ENCODE measurements at places on chromosomes 7 and 10.

GRCh38 chr10:103737735-103738367 lies 117.5 kb downstream of the SH3PXD2A start:
- DNase-seq: no peak

GRCh38 chr7:17500736-17501135 lies 202.3 kb downstream of the AHR start:
- DNase-seq: no peak

DNA sequence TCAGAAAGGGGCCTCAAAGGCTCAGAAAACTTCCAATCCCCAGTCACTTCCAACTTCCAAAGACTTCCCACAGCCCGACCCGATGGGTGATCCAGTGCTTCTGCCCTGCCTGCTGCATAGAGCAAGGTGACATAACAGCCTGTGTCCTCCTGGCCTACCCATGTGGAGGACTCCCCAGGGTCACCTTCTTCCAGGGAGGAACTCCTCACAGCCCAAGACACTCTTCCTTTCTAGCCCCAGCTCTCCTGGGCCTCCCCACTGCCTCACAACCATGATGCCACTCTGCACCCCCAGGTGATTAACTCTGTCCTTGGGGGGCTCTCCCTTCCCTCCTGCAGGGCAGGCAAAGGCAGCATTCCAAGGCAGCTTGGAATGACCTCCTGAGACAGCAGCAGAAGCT lies 158.4 kb upstream of the PDE1C start:
- no peak for DNase-seq

- DNase-seq: peak; percentile 62
Observed at GRCh38 chr10:25758041-25758457, 176.0 kb upstream of the MYO3A start.

DNA sequence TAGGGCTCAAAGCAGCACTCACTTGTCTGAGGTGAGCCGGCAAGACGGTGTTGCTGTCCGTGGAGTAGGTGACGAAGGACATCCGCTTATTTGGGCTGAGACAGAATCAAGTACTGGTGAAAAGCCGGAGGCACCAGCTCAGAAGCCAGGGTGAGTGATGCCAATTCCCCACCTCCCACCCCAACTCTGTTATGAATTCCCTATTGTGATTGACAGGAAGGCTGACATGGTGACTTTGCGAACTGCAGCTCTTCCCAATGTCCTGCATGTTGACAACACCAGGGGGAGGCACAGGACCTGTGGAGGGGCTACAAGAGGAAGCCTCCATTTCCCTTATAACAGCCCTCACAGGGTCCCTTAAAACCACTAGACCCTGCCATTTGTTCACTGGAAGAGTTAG lies 52.3 kb upstream of the MSMB start:
- peak; percentile 59 for DNase-seq

- no peak for DNase-seq
Observed at GRCh38 chr7:151808400-151809145, 68.3 kb downstream of the PRKAG2 start.

DNA sequence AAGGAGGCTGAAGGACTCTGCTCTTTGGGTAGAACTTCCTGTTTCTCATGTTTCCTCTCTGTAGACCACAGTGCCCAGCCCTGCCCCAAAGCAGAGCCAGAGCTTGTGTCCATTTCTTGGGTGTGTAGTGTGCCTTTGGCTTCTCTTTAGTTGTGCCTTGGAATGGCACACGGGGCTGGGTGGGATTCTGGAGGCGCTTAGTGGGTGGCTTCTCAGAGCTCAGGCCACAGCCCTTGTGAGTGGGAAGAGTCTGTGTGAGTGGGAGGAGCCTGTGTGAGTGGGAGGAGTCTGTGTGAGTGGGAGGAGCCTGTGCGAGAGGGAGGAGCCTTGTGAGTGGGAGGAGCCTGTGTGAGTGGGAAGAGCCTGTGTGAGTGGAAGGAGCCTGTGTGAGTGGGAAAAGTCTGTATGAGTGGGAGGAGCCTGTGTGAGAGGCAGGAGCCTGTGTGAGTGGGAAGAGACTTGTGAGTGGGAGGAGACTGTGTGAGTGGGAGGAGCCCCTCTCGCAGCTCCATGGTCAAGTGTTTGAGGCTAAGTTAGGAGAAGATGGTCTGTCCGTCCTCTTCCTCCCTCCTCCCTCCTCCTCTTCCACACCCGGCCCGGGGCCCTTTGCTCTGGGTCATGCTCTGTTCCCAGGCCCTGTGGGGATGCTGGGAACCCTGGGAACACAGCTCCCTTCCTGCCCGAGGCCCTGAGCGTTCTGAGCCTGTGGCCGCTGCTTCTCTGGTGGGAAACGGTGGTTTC lies 153.0 kb downstream of the GRK5 start:
- DNase-seq: peak; percentile 31

GRCh38 chr7:33050535-33051318 lies 11.8 kb downstream of the NT5C3A start:
- DNase-seq: peak; percentile 71

DNA sequence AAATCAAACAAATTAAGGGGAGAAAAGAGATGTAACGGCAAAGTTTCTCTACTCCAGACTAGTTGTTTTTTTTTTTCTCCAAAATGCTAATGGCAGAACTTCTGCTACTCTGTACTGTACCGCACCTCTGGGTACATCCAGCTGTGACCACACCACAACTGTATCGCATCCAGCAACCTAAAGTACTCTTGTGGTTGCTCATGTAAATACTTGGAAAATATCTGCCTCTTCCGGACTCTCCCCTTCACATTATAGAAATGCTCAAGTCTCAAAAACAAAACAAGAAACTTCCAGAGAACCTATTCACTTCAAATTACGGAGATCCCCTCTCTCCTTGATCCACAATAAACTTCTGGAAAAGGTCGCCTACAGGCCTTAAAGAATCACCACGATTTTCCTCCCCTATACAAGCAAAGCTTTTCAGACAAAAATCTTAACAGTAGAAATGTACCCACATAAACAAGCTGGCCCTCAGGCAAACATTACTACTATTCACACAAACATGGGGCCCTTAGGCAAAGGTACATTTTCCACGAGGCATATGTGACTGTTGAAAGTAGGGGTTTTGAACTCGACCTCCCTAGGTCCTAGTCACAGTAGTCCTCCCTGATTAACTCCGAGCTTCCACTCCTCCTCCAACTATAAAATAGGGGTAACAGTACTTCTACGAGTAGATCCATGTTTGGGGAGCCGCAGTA lies 222.9 kb upstream of the MKLN1 start:
- DNase-seq: peak; percentile 69

- no peak for DNase-seq
Observed at GRCh38 chr10:132266594-132267161, 41.1 kb downstream of the STK32C start.

DNA sequence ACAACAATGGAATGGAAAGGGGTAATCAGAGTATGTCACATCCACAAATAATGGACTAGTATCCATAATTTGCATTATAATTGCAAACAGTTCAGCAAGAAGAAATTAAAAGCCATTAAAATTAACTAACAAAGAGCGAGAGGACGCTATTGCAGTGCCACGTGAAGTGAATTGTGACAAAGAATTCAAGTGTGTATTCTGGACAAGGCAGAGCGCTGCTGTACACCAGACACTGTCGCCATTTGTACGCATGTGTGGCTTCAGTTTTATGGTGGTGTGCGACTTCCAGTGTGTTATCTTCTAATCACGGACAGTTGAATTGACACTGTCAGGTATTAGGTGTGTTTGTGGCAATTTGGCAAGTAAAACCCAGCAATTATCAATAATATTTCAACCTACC lies 11.3 kb downstream of the CYP3A5 start:
- no peak for DNase-seq

DNA sequence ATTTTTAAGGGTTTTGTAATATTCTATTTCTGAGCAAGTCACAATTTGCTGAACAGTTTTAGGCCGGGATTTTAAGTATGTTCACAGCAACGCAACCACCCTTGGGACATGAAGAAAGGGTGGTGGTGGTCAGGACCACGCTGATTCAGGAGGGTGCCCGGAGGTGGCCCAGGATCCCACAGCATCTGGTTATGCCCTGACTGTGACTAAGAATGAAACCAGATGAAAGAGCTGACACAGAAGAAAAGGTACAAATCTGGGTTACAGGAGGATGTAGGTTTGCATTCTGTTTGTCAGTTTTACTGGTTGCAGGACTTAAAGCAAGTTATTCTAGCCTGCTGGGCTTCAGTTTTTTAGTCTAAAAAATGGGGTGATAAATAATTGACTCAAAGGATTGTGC lies 279.7 kb downstream of the CCSER2 start:
- DNase-seq: no peak

DNA sequence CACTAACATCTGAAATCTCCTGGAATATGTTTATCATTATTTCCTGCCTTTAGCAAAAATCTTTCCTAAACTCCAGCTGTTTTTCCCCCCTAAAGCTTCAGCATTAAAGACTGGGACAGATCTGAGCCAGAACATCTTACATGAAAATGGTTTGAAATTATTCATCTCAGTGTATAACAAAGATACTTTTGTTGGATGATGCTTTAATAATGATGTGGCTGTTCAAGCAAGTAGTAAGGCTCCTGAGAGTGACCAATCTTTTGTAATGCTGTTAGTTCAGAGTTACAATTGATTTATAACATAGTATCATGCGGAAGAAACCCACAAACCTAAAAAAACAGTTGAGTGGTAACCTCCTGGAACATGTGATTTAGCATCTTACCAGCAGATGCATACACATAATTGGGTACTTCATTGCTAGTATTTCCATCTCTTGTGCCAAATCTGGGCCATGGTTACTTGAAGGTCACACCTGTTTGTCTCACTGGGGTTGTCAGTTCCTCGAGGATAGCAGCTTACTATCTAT lies 1.5 kb downstream of the BZW2 start:
- DNase-seq: peak; percentile 67

- DNase-seq: no peak
Observed at GRCh38 chr10:73163096-73163495, 4.7 kb downstream of the ECD start.

DNA sequence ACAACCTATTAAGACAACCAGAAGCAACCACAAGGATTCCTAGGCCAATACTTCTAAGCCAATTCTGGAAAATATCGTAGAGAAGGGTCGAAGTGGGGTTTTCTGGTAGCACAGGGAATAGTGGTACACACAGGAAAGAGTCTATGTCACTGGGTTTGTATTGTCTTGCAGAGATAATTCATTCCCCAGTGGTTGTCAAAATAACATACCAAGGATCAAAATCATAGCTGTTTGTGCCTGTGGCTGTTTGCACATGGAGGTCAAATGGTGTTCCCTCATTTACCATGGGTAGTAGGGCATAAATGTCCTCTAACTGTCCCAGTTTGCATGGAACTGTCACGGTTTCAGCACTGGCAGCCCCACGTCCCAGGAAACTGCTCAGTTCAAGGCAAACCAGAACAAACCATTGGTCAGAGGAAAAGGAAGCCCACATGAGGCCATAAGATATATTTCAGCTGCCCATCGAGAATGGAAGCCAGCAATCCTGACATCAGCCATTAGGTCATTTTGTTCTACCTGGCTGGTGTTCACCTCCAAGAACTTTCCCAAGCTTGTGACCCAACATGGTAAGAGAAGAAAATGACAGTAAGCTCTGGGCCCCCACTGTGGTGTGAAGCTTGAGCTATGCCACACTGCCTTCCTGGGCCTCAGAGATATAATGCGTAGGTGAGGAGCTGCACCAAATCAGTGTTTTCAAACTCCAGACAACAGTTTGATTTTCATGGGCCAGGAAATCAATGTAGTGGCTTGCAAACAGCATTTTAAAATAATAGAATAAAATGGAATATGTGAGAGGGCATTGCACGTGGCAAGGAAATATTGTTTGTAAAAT lies 53.9 kb upstream of the NFE2L3 start:
- no peak for DNase-seq

DNA sequence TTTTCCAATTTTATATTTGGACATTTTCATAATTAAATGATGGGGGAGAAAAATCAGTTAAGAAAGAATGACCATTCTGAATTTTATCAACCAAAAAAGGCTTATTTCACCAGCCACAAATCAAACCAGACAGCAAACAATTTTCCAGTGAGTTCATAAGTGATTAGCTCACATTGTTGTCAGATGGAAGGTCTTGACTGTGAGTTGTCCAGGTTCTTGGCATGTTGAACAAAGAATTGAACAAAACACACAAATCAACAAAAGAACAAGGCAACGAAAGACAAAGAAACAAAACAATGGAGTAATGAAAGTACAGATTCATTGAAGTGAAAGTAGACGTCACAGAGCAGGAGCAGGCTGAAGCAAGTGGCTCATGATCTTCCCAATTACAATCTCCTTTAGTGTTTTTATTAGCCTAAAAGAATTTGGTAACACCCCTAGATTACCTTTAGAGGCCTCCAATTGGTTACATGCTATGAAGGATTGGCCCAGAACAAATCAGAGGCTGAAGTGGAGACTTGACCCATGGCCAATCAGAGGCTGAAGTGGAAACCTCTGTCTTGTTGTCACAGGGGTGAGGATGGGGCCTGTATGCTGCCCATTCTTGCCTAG lies 248.7 kb downstream of the NEBL start:
- DNase-seq: no peak

GRCh38 chr7:90642978-90643377 lies 46.9 kb downstream of the CDK14 start:
- DNase-seq: no peak

DNA sequence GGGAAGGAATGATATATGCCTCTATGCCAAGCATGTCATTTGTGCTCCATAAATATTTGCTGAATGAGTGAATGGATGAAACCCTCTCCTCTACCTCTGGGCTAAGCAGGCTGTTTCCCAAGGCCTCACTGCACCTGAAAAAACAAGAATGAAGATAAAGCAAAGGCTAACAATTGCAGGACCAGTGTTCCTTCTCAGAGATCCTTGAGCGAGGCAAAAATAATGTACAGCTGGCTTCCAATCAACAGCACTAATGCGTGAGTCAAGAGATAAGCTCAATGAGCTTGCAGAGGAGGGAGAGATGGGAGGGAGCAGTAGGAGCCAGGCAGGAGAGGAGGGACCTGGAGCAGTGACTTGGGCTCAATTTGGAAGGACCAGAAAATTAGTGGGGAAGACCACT lies 144.5 kb upstream of the NFE2L3 start:
- DNase-seq: no peak

DNA sequence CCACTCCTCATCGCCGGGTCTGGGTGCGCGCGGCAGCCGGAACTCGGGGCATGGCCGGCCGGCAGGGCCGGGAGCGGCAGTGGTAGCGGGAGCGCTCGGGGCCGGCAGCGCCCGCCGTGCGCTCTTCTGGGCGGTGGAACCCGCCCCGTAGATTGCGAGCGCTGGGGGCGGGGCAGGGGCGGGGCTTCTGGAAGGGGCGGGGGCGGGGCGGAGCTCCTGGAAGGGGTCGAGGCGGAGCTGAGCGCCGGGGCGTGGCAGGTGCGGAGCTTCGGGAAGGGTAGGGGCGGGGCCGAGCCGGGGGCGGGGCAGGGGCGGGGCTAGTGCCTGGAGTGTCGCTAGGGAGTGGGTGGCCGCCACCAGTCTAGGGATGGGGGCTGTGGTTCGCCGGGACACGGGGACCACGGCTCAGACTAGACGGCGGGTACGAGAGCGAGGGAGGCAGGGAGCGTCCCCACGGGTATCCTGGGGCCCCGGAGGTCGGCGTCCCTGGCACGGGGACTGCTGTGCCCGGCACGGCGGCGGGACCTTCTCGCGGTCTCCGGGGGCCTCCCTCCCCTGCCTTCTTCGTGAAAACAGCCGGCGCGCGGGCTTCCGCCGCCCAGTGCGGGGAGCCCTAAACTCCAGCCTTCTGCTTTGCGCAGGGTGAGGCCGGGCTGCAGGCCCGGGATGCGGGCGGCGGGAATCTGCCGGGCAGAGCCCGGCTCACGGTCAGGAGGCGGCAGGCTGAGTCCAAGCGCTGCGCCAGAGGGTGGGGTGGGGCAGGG lies at the start of gene STK32C:
Gene STK32C (minus strand): TSS at position 128 of the 764 bp plus-strand sequence. CDS start 117 bp downstream, at position 11.
- DNase-seq: peak; percentile 91

Measured in common myeloid progenitor, CD34-positive (primary cell).